ENCODE measurements at places on chromosomes 2 and 18.
A peak's percentile ranks its signal among the peaks of the same experiment; 100 is the strongest.

DNA sequence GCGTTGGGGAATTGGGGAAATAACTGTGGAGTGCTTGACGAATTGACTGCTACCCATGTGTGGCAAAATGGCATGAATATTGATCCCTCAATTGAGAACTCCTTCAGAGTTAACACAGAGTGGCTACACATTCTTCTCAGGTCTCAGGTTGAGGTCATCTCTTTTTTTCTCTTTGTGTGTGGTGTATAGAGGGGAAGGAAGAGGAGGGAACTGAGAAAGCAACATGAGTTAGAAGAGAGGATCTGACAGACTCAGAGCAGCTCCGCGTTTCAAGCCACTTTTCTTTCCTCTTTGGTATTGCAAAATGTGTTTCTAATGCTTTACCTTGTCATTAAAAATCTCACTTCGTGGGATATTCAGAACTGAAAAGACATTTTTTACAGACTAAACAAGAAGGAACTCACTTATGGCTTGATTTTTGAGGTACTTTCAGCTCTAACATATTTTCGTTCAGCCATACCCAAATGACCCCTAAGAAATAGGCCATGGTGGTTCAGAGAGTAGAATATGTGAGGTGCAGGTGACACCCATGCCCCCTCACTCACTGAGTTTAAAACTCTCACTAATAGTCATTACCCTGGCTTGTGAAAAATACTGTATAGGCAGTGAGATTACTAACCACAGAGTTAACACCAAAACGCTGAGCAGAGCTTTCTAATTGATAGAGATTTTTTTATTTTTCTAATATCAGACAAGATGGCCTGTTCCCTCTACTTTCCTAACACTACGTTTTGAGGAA lies 22.5 kb downstream of the STAT4 start:
- DNase-seq, result no peak

DNA sequence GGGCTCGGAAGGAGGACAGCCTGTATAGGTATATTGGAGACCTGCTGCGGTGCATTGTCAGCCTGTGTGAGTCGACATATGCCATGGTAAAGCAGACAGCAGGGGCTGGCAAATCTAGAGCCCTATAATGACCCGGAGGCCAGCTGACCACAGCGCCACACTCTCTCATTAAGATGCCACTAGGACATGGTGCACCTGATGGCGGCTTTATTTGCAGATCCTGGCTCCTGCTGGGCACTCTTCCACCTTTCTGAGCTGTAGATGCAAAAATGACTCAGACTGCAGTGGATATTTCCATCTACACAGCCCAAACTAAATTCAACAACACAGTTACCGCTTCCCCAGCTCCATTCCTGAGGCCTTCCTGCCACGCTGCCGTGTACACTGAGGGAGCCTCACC lies 389.9 kb downstream of the TNS1 start:
- no peak for DNase-seq

DNA sequence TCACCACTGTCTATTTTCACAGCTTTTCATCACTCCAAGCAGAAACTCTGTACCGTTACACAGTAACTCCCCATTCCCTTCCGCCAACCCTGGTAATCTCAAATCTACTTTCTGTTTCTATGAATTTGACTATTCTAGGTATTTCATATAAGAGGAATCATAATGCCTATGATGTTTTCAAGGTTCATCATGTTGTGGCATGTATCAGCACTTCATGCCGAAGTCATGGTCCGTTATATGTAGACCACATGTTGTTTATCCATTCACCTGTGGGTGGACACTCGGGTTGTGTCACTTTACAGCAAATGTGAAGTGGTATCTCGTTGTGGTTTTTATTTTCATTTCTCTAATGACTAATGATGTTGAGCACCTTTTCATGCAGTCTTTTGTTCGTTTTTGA lies 21.6 kb downstream of the CPSF3 start:
- no peak for DNase-seq

- DNase-seq, result peak; percentile 31
Observed at GRCh38 chr2:216777637-216778273, 82.1 kb downstream of the TNP1 start.

DNA sequence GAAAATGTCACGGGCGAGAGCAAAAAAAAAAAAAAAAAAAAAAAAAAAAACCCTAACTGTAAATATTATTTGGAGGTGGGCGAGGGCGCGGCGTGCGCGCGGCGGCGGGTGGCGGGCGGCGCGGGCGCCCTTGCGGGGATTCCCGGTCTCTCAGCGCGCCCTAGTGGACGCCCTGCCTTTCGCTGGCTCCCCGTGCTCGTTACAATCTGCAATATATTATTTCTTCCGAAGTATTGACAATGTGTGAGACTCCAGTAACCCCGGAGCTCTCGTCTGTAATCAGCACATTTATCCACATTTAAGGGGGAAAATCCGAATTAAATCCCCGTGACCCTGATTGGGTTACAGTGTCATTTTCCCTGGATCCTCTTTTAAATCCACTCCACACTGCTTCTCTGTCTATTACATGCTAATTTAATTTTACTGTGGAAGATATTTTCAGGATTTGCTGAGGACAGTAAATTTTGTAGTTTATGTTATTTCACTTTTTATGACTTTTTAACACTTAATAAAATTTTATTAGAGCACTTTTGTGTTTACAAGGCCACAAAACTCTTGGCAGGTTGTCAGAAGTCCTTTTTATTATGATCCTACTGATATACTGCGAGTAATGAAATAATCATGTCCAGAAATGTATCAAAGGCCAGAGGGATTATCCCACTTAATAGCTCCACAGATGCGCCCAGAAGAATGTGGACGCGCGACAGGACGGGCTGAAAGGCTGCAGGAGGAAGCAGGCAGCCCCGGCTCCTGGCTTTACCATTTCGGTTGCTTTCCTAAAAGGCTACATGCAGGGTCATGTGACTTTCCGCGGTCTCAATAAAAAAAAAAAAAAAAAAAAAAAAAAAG lies 369.1 kb downstream of the MTX2 start:
- peak; percentile 61 for DNase-seq

- no peak for DNase-seq
Observed at GRCh38 chr2:62743506-62743905, 38.0 kb downstream of the EHBP1 start.

GRCh38 chr2:127140538-127140937 lies 33.6 kb upstream of the BIN1 start:
- no peak for DNase-seq

All from activated CD4-positive, alpha-beta memory T cell treated with anti-CD3 and anti-CD28 coated beads, Interleukin-2, amount 10 ng/mL, durations not matched to agents 7 days and 5 days (primary cell).